NCI-H460 (cell line): ENCODE measurements at places on chromosomes 11 and 22. TPM values are rescaled to one million over a fixed set of nuclear protein-coding genes. Genes with fewer than 3 reads are reported as not detected.

GRCh38 chr11:117966908-117967307 is 19.3 kb upstream of the IL10RA start:
- no peak for DNase-seq

DNA sequence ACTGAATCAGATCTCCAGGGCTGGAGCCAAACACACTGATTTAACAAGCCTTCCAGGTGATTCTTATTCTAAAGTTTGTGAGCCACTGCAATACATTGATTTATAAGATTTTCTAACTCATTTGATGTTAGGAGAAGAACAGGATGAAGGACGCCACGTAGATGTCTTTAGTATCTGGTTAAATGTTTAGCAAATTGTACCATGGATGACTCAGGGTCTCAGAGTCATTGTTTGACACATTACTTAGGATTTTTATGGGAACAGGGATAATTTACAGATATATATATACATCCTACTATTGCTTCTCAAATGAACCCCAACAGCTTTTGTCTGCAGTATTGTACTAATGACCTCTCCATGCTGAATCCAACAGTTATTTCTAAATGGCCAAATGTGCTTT is 143.1 kb upstream of the DDI1 start:
- DNase-seq = no peak

DNA sequence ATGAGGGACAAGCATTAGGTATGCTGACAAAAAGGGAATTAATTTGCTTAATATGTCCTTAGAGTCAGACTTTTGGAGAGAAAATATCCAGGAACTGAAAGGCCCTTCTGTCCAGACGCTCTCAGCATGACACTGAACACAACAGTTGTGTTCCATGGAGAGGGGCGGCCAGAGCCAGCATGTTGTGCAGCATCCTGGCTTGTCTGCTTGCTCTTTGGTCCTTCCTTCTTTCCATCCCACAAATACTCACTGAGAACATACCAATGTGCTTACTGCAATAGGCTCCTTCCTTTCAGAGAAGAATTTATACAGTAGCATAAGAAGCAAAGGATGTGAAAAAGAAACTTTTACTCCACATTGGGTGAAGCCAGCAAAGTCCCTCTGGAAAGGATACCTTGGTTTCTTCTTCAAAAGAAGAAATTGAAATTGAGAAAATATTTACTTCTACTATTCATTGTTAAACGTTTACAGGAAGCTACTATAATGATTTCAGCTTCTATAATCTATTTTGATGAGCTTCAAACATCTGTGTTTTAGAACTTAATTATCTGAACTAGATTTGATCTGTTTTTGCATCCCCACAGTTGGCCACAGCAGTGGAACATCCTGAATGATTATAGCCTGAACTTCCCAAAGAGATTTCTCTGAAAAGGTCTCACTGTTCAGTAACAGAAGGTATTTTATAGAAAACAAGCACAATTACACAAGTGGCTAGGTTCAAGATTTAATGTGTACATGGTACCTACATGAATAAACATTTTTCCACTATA is 304.1 kb upstream of the PITPNB start:
- no peak for DNase-seq

The C11orf65 gene
- 1.4 TPM in 2 replicates for total RNA-seq

DNA sequence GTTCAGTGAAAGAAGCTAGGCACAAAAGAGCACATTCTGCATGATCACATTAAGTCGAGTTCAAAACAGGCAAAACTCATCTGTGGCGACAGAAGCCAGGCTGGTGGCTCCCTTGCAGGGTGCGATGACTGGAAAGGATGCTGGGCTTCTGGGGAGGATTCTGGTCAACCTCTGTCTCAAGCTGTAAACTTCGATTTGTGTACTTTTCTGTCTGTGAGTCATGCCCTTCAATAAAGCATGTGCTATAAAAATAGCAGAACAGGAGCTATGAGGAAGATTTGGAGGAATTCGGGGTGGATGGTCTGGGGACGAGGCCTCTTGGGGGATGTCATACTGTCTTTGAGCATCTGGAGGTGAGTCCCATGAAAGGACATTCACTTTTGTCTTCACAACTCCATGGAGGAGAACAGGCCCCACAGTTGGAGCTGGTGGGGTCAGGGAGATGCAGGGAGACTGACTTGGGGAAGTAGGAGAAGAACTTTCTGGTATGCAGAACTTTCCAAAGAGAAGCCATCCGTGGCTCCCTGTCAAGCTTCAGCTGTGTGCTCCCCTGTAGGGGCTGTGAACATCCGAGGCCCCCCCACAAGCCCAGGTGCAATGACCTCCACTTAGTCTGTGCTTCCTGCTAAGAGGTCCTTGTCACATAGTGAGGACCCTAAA is 77.8 kb upstream of the LINC01488 start:
- DNase-seq = no peak
